Activated CD4-positive, alpha-beta T cell treated with anti-CD3 and anti-CD28 coated beads, Interleukin-2, amount 10 ng/mL, durations not matched to agents 7 days and 5 days (primary cell): ENCODE measurements at places on chromosomes 3 and 15. TPM values are rescaled to one million over a fixed set of nuclear protein-coding genes. Genes with fewer than 3 reads are reported as not detected.
A peak's percentile ranks its signal among the peaks of the same experiment; 100 is the strongest.

DNA sequence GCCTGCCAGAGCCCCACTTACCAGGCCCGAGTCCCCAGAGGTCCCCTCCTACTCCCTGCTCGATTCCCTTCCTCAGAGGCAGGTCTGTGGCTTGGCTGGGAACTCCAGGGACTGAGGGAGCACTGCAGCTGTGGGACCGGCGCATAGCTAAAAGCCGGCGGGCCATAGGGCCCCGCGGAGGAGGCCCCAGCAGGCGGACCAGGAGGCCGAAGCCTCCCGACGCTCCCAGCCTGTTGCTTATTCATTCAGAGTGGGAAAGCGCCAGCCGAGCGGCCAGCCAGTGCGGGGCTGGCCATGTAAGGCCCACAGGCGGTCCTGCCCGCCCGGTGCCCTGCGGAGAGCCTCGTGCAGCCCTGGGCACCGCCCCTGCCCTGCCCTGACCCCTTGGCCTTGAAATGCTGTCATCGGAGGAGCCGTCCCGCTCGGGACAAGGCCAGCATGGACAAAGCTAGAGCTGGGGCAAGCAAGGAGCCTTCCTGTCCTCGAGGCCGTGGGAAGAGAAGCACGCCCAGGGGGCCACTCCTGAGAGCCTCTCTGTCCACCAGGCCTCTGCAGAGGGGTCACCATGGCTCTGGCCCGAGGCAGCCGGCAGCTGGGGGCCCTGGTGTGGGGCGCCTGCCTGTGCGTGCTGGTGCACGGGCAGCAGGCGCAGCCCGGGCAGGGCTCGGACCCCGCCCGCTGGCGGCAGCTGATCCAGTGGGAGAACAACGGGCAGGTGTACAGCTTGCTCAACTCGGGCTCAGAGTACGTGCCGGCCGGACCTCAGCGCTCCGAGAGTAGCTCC lies at the start of gene LOXL1:
Gene LOXL1 (plus strand): TSS at position 244 of the 784 bp plus-strand sequence. CDS start 322 bp downstream, at position 566.
- peaks cover 61% of the 10 kb centered on the region for H3K4me1 ChIP-seq
- peak within 1 kb of the TSS; percentile 77 for H3K27ac ChIP-seq
- H3K36me3 ChIP-seq, result peaks cover 2% of the 10 kb centered on the region
- peak within 1 kb of the TSS; percentile 51 for H3K4me3 ChIP-seq
- H3K27me3 ChIP-seq, result peaks cover 3% of the 10 kb centered on the region

GRCh38 chr3:32910954-32911353 lies 40.5 kb upstream of the CCR4 start:
- DNase-seq, result no peak
- no peak overlapping the region for H3K27ac ChIP-seq
- no peak overlapping the region for H3K4me3 ChIP-seq
- H3K27me3 ChIP-seq, result no peaks in the 10 kb centered on the region
- H3K4me1 ChIP-seq, result peaks cover 7% of the 10 kb centered on the region

The LIPH gene
- total RNA-seq, result not detected

DNA sequence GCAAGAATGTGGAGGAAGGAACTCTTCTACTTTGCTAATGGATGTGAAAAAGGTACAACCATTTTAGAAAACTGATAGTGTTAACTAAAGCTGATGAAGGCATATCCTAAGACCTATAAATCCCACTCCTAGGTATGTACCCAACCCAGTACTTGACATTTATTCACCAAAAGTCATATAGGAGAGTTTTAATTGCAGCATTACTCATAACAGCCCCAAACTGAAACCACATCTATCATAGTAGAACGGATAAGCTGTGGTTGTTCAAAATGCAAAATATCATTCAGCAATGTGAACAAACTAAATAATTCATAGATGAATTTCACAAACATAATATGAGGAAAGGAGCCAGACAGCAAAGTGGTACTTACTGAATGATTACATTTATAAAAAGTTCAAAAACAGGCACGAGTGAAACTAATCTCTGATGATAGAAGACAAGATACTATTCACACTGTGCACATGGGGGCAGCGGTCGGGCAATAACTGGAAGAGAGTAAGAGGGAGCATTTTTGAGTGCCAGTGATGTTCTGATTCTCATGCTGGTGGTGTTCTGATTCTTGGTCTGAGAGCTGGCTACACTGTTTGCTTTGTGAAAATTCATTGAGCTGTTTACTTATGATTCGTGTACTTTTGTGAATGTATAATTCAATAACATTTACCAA lies 34.3 kb downstream of the GOLIM4 start:
- no peak overlapping the region for H3K27ac ChIP-seq
- peaks cover 5% of the 10 kb centered on the region for H3K27me3 ChIP-seq
- DNase-seq, result no peak
- peaks cover 18% of the 10 kb centered on the region for H3K4me1 ChIP-seq

DNA sequence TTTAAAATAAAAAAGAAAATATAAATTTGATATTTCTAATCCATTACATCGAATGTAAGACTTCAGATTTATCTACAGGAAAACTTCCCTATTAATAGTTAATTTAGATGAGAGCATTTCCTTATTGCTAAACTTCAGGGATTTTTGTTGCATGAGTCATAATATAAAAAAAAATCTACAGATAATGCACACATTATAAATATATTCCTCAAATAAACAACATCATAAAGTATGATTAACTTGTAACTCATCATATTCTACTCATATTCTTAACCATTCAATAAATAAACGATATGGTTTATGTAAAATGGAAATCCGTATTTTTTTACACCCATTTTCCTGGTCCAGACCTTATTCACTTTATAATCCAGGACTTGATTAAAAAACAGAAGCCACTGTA lies 477.0 kb downstream of the EPHA3 start:
- no peaks in the 10 kb centered on the region for H3K4me1 ChIP-seq
- H3K27me3 ChIP-seq, result no peaks in the 10 kb centered on the region
- H3K36me3 ChIP-seq, result no peaks in the 10 kb centered on the region
- no peak overlapping the region for H3K4me3 ChIP-seq
- no peak overlapping the region for H3K27ac ChIP-seq

- H3K4me1 ChIP-seq, result no peaks in the 10 kb centered on the region
- no peak overlapping the region for H3K4me3 ChIP-seq
- no peak for DNase-seq
- H3K36me3 ChIP-seq, result peaks cover 20% of the 10 kb centered on the region
These were observed 94.7 kb downstream of the TNIK start for GRCh38 chr3:171365489-171365888.

The GP5 gene
- 1.1 TPM for total RNA-seq

DNA sequence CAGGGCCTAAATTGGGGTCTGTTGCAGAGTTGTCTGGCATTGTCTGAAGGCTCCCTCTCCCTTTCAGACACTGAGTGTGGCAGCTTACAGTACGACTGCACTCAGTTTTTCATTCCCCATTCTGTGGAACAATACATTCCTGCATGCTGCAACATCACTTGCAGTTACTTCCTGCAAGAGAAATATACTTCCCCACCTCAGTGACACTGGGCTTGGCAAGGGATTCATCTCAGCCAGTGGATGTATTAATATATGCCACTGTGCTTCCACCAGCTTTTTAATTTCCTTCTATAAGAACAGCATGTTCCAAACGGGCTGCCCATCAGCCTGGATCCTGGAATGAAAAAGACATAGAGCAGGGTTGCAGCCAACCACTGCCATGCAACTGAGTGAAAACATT lies 23.1 kb downstream of the B3GALNT1 start:
- H3K27me3 ChIP-seq, result no peaks in the 10 kb centered on the region
- no peak overlapping the region for H3K27ac ChIP-seq
- peaks cover 25% of the 10 kb centered on the region for H3K4me1 ChIP-seq
- no peaks in the 10 kb centered on the region for H3K36me3 ChIP-seq
